ENCODE measurements at places on chromosomes 6 and 20.

DNA sequence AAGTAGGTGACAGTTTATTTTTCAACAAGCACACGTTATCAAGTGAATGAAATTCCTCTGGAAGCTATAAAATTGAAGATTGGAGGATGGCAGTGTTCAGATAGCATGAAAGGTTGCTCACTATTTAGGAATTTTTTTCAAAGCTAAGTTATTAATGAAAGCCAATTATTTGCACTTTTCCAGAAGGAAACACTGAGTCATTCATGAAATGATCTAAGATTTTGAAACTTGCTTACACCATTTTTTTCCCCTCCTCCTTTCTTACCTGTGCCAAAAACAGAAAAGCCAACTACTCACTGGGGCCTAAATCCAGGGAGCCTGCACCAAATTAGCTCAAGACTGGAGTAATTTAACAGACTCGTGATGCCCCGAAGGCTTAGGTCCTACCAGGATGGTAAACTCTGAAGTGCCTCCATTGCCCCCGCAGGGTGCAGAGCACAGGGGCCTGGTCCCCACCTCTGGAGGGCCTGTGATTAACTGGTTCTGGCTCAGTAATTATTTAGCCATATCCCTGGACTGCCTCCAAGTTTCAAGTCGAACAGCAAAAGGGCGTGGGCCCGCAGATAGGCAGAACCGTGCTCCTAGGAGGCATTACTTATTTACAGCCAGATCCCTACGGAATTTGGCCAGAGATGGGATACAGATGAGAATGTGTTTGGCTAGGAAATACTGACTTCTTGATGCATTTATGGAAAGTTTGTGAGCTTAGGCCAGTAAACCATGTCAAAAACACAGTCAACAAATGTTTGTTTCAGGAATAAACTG is 28.0 kb upstream of the ZNF217 start:
- no peak for DNase-seq

GRCh38 chr6:157096522-157096921 is 226.8 kb downstream of the TMEM242 start:
- DNase-seq: no peak

DNA sequence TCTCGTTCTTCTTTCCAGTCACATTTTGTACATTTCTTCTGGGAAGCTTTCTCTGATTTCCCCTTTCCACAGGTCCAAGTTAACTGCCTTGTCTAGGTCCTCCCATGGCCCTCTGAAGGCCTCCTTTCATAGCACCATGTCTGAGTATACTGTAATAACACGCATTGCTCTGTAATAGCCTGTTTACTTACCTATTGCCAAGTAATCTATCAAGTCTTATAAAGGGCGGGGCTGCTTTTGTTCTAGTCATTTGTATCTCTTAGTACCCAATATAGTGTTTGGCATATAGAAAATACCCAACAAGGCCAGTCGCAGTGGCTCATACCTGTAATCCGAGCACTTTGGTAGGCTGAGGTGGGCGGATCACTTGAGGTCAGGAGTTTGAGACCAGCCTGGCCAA is 17.9 kb downstream of the PTPN1 start:
- no peak for DNase-seq

- DNase-seq: no peak
Measured at GRCh38 chr6:138970159-138970558, 17.9 kb downstream of the REPS1 start.

GRCh38 chr6:117275205-117275604 is 9.8 kb downstream of the VGLL2 start:
- DNase-seq: no peak

DNA sequence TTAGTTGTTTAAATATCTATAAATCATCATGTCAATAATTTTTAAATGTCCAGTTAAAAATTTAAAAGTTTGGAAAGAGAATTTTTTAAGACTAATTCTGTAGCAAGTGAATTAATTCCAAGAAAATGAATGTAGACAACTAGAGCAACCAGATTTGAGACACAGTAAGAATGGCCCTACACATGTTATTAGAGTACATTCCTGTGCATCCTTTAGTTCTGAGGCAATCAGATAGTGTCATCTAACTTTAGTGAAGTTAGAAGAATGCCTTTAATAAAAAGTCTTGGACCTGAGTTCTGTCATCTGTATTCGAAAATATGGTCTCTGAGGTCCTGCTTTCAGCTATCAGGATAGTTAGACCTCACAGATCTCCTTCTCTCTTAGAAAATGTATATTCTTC is 63.7 kb downstream of the HIVEP2 start:
- no peak for DNase-seq

DNA sequence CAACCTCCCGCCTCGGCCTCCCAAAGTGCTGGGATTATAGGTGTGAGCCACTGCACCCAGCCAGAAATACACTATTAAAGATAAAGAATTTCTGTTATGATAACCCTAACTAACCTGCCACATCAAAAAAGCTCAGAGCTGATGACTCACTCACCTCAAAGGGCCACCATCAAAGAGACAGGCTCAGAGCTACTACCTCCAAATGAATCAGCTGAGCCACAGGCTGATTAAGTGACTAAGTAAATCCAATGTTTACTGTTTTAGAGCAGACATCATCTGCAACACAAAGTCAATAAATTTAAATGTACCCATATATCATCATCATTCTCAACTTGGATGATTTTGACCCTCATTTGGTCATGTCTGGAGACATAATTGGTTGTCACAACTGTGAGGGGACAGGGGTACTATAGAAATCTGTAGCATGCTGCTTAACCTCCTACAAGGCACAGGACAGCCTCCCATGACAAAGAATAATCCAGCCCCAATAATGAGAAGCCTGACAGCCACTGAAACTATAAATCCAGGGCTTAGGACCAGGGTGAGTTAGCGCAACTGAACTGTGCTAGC is 106.5 kb downstream of the ATP9A start:
- peak; percentile 70 for DNase-seq

DNA sequence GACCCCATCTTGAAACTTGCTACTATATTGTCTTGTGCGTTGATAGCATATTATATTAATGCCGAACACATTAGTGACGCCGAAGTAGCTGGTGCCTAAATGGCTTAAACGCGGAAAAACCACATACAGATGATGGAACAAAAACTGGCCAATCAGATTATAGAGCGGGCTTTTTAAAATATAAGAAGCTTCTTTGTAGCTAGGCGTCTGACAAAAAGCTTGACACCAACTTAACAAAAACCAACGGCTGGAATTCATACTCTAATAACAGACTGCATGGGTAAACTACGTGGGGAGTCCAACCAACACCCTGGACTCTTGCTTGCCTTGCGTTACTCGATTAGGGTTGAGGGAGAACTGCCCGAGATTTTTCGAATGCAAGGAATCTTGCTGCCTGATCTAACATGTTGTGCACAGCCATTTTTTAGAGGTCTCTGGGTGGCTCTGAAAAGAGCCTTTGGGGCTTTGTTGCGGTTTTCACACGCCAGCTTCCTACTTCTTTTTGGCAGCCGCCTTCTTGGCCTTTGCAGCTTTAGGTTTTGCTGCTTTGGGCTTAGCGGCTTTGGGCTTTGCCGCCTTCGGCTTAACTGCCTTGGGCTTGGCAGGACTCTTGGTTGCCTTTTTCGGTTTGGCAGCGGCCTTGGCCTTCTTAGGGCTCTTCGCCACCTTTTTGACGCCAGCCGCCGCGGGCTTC is 45.7 kb downstream of the OR2B2 start:
- DNase-seq: peak; percentile 88

DNA sequence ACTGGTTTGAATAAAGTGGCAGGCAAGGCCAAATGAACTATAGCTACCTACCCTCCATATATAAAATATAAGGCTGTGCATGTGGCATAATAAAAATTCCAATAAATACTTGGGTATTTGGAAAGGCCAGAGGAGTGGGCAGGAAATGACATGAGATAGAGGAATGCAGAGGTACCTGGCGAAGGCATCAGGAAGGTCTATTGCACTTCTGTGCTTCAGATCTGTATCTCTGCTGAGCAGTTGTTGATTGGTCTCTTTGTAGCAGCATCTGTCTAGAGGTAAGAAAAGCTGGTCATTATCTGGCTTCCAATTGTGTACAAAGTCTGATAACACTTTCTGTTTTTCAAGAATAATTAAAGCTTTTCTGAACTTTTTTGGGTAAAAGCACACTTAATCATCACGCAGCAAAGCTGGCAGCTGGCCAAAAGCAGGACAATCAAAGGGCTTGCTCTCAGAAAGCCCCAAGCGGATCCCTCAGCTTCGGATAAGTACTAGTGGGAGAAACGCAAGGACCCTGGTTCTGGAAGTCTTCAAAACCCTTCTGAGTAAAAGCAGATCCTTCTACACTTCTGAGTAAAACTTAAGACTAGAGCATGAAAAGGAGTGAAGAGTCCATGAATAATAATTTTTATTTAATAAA is 120.1 kb upstream of the TCF21 start:
- no peak for DNase-seq

DNA sequence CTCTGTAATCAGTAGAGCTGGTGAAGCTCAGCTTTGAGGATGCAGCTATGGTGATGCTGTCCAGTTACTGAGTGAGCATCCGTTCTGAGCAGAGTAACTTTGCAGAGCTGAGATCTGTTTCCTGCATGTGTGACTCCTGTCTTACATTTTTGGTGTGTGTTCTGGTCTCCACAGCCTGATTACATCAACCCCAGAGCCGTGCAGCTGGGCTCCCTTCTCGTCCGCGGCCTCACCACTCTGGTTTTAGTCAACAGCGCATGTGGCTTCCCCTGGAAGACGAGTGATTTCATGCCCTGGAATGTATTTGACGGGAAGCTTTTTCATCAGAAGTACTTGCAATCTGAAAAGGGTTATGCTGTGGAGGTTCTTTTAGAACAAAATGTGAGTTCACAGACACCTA is 81.6 kb downstream of the FAM120B start:
- DNase-seq: no peak

DNA sequence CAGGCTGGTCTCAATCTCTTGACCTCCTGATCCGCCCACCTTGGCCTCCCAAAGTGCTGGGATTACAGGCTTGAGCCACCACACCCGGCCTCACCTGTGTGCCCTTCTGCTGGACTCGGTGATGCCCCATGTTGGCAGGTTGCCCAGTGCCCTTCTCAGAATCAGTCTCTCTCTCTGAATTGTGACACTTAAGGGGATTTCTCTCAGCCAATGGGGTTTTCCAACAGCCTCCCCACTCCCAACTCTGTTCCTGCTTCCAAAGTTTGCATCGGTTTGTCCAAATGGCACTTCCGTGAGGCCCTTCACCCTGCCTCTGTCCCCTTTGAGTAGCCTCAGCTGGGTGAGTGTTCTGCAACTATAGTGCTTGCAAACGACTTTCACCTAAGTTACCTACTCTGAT is 3.1 kb upstream of the MRPS10 start:
- DNase-seq: no peak

- DNase-seq: no peak
Measured at GRCh38 chr6:1849691-1850090, 240.0 kb downstream of the FOXC1 start.

DNA sequence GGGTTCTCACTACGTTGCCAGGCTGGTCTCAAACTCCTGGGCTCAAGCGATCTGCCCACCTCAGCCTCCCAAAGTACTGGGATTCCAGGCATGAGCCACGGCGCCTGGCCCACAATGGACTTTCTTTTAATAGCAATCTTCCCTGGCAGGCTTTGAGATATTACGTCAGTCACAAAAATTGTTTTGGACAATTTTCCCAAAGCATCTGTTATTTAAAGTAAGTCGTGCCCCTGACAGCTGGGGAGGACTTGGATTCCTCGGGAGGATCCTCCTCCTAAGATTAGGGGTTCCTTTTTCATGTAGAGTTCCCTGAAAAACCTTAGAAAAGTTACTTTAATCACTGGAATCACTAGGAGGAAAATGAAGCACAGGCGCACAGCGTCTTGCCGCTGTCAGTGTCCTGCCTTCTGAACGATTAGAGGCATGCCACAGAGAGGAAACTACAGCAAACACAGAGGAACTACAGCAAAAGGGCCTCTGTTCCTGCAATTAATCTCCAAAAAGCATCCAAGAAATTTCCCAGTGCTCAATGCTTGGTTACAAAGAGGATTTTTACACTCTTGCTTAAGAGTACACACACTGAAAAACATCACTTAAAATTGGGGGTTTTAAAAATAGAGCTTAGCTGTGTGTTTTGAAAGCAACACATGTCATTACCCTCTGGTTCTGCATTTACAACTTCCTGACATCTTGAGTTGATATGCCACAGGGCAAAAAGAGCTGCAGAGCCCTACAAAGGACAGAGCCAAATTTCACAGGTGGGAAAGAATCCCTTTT is 4.5 kb downstream of the ACSS1 start:
- DNase-seq: no peak

- no peak for DNase-seq
Measured at GRCh38 chr6:31588871-31589650, 3.0 kb downstream of the LST1 start.

DNA sequence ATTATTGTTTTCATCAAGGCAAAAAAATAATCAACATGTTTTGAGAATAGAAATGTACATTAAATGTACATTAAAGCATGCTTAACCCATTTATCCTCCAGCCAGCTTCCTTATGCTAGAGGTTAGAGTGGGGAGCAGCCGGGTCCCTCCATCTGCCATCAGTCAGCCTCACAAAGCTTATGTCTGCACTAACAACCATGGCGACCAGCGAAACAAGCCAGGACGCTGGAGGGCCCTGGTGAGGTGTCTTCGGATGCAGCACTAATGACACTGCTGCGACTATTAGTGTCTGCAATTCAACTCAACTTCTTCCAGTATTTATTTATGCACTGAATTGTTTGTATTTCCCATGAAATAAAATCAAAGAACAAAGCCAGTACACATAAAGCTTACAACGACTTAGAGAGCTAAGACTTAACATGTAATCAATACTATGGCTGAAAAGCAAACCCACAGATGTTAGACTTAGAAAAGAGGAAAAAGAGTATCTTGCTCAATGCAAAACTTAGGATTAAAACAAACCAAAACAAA is 6.8 kb downstream of the CLDN20 start:
- DNase-seq: no peak

GRCh38 chr20:61176874-61177273 is 75.2 kb upstream of the CDH4 start:
- DNase-seq: no peak

GRCh38 chr6:16648003-16648402 is 113.3 kb downstream of the ATXN1 start:
- DNase-seq: no peak

- DNase-seq: no peak
Measured at GRCh38 chr6:128179876-128180438, 279.1 kb upstream of the THEMIS start.

DNA sequence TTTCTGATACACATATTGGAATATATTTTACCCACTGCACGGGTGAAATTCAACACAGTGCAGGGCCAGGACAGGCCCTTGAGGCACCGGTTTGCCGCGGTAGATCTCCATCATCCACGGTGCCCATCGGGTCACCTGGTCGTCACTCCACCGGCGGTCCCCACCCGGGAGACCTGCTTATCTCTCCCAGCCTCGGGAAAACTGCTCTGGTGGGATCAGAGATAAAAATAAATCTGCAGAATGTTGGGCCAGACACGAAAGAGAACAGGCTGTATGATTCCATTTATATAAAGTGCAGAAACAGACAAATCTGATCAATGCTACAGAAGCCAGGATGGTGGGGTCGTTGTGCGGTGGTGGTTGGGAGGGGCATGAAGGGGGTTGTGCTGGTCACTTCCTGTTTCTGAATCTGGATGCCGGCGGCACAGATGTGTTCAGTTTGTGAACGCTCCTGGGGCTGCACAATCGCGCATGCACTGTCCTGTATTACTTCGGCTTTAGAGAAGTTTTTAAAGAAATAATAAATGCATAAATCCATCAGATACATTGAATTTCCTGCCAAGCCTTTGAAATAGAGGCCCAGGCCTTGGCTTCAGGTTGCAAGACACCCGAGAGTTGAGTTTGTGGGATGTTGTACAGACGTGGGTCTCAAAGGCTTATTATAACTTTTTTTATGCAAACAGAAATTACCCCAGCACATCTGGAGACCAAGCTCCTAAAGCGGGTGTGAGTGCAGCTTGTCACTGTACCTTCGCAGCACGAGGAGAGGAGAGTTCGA is 54.3 kb downstream of the ANKRD60 start:
- DNase-seq: no peak

- DNase-seq: no peak
Measured at GRCh38 chr6:43865932-43866645, 96.1 kb downstream of the VEGFA start.

Data from CD4-positive, alpha-beta T cell treated with Interleukin-2 at 100 ng/mL for 4 hours (primary cell).